ENCODE measurements at places on chromosomes 12 and 14.

DNA sequence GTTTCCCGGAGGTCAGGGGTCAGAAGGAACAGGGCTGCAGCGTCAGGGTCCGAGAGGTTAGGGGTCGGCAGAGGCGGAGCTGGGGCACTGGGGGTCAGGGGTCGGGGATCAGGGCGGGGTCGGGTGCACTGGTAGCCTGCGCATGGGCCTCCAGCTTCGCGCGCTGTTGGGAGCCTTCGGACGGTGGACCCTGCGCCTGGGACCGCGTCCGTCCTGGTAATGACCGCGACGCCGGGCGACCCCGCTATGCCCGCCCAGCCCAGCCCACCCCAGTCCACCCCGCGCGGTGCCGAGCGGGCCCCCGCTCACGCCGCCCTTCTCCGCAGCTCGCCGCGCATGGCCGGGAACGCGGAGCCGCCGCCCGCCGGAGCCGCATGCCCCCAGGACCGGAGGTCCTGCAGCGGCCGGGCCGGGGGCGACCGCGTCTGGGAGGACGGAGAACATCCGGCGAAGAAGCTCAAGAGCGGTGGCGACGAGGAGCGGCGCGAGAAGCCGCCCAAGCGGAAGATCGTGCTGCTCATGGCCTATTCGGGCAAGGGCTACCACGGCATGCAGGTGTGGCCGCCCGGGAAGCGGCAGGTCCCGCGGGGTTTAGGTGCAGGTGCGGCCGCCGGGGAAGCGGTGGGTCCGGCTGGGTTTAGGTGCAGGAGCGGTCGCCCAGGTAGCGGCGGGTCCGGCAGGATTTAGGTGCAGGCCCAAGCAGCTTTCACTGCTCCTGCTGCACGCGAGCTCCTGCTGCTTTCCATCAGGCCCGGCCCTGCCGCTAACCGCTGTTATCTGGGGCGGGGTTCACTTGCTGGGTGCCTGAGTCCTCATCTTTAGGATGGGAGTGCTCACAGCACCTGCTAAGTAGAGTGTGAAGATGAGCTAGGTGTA is 743 bp downstream of the PUS1 start:
- no peak for DNase-seq

GRCh38 chr12:58204071-58204470 is 262.7 kb downstream of the ATP23 start:
- no peak for DNase-seq

DNA sequence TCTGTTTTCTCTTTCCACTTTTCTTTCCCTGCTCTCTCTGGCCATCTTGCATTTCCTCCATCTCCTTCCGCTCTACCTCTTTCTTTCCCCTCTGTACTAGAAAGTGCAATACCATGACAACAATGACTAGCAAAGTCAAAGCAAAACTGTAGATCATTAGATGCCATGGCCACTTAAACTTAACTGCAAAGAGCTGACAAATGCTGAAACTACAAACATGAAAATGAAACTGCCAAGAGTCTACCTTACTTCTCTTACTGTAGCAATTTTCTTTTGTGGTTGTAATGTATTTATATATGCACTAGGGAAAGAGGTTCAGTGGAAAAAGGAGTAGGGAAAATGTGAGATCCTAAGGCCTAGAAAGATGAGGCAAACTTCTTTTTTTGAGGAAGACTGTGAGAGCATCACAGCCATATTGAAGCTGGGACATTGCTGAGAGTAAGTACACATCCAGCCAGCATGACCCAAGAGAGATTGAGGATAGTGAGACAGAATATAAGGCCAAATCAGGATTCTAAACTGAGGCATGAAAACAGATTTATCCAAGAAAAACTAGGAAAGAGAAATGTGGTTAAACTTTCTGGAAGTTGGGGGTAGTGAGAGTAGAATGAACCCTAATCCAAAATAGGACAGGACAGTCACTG is 276.6 kb upstream of the NAV3 start:
- DNase-seq, result no peak

DNA sequence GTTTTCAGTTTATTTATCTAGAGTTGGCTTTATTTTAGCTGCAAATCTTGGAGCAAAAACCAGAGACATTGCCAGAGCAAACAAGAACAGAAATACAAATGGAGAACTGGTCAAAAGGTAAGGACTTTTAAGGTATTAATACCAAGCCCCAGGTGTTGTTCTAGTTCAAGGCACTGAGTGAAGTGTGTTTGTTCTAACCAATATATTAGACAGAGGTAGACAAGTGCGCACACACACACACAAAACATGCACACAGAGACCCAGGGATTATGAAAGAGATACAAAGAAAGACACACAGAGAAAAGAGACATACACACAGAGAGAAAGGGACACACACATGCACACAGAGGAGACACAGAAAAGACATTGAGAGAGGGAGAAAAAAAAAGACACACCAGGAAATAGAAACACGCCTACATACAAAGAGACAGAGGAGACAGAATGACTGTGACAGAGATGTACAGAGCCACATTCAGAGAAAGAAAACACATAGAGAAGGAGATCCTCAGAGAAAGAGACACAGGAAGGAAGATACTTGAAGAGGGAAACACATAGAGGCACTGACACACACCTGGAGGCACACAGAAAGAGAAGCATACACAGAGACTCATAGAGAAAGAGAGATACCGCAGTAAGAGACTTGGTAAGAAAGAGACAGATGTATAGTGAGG is 50.2 kb downstream of the MIPOL1 start:
- no peak for DNase-seq

DNA sequence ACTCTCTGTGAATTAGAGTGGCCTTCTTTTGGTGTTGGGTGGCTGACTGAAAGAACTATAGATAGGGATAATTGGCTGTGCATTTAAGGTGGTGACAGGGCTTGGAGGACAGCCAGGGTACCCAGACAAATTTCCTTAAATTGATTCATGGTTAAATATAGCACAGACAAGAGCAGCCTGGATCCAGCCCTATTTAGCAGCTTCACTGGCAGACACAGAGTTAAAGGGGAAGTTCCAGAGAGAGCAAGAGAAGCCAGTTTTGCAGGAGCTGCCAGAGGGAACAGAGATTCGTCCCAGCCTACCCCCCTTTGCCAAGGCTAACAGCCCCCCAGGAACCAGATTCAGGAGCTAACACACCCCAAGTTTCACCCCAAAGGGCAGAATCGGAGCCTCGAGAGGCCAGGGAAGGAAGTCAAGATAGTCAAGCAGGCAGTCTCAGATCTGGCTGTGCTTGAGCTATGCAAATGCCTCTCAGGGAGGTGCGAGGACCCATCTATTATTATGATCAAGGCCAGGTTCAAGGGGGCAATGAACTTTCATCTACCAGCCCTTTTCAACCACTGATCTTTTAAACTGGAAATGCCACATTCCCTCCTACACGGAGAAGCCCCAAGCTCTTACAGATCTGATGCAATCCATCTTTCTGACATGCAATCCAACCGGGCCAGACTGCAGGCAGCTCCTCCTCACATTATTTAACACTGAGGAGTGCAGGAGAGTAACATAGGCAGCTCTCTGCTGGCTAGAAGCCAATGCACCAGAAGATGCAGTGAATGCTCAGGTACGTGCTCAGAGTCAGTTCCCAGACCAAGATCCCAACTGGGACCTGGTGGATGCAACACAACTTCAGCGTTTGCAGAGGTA is 58.2 kb downstream of the DHRS2 start:
- DNase-seq, result no peak

DNA sequence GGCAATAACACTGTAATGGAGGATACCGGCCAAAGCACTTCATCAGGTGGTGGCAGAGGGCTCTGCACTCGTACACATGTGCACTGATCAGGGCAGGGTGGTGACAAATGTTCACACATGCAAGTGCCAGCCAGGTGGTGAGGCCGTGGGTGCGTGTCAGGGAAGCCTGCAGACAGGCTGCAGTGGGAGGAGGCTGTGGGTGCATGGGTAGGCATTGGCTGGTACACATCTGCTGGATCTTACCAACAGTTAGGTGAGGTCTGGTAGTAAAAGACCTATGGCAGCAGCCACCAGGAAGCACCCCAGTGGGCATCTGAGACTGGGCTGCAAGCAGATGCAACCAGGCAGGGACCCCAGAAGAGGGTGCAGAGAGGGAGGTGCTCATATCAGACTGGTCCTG is 65.3 kb downstream of the PDE6H start:
- no peak for DNase-seq
